HuH-7.5 (cell line): ENCODE measurements at places on chromosomes 7 and 10.

GRCh38 chr10:103703941-103704919, 151.1 kb downstream of the SH3PXD2A start:
- DNase-seq: no peak

- DNase-seq: no peak
These were observed 50.2 kb downstream of the TFAM start for GRCh38 chr10:58435297-58435985.

DNA sequence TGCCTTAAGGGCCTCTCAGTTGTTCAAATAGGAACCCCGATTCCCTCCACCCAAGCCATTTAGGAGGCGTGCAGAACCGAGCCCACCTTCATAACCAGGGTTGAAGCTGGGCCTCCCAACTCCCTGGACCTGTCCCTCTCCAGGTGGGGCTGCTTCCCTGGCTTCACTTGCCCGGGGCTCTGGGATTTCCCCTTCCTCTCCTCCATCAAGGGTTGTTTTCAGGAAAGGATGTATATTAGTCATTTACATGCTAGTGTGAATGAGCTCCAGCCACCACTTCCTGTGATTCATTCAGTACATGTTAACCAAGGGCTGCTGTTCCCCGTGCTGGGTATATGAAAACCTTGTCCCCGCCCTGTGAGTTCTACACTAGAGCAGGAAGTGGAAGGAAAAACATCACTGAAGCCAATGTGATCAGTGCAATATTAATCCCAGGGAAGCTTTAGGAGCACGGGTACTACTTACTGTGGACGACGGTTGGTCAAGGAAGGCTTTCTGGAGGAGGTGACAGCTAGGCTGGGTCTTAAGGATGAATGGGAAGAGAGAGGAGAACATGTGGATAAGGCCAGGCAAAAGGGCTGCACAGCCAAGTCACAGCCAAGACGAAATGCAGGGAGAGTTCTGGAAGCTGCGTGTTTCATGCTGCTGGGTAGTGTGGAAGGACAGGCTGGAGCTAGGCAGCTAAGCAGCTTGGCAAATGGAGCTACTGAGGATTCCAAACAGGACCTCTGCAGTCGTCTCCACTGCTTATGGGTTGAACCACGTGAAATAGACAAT, 150.1 kb upstream of the SHH start:
- no peak for DNase-seq

DNA sequence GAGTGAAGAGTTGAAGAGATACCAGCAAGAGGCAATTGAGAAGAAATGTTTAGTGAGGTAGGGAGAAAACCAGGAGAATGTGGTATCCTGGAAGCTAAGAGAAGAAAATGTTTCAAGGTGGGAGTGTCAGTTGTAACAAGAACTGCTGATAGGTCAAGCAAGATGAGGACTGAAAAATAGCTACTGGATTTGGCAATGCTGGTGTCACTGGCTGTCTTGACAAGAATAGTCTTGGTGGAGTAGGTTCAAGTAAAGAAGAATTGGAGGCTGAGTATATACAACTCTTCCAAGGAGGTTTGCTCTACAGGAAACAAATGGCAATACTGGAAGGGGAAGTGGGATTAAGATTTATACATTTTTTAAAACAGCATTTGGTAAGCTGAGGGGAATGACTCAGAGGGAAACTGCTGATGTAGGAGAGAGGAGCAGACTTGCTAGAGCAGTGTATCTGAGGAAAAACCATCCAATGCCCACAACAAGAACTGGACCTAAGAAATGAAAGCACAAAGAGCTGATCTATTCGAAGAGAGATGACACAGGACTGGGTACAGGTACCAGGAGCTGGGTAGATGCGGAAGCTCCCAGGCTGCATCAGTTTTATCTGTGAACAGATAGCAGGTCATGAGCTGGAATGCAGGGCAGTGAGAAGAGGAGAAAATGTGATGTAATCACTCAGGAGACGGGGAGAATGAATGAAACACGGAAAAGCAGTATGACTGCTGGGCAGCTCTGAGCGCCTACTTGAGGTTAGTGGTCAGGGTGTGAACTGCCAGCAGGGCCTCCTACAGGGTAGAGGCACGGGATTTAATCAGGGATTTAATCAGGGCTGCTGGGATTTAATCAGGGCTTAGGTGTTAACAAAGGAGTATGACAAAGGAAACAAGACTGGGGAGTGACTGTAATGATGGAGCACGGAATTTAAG, 34.5 kb downstream of the FAM25A start:
- DNase-seq: no peak

- DNase-seq: no peak
These were observed 198.7 kb downstream of the ADARB2 start for GRCh38 chr10:1538531-1539061.

DNA sequence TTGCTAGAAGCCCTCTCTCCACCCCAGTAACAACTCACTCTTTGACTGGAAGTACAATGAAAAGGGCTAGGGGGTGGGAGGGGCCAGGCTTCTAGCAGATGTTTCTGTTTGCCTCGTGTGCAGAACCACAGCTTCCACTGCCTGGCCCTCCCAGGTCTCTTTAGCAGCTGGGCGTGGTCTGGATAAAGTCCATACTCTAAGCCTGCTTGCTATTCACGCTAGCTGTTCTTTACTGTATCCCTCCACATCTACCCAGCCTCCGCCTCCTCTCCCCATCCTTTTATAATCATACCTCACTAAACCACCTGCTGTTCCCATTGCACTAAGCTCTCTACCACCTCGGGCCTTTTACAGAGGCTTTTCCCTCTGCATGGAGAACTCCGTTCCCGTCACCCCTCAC, 288.8 kb downstream of the CAMK1D start:
- DNase-seq: no peak
